CD4-positive, CD25-positive, alpha-beta regulatory T cell (primary cell): ENCODE measurements at places on chromosomes 4 and X.

- DNase-seq = no peak
Measured at GRCh38 chr4:85821688-85822455, 346.9 kb downstream of the ARHGAP24 start.

- no peak for DNase-seq
Measured at GRCh38 chr4:122541996-122542395, 78.9 kb downstream of the IL21 start.

- DNase-seq = no peak
Measured at GRCh38 chr4:6491235-6491634, 18.8 kb upstream of the PPP2R2C start.

GRCh38 chrX:124440695-124441094 lies 94.3 kb downstream of the SH2D1A start:
- no peak for DNase-seq

GRCh38 chr4:174528226-174528625 lies 5.9 kb upstream of the HPGD start:
- DNase-seq = no peak

GRCh38 chr4:34939073-34939472 lies 1305.2 kb downstream of the ARAP2 start:
- DNase-seq = no peak

DNA sequence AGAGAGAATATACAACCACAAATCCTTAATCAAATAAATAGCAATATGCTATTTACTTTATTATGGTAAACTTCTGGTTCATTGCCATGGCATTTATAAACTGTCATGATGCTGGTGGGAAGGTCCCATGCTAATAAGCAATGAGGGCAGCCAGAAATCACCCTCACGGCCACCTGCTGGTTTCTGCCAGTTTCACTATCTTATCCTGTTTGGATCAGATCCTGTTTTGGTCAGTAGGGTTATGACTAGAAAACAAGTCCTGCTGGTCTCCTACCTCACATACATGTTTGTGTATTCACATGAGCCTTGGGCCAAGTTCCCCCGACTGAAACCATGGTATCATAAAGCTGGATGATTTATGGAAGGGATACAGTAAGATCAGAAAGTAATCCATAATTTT lies 28.1 kb downstream of the XAGE5 start:
- DNase-seq = no peak

- no peak for DNase-seq
Measured at GRCh38 chr4:164700471-164700870, 53.5 kb upstream of the SMIM31 start.

DNA sequence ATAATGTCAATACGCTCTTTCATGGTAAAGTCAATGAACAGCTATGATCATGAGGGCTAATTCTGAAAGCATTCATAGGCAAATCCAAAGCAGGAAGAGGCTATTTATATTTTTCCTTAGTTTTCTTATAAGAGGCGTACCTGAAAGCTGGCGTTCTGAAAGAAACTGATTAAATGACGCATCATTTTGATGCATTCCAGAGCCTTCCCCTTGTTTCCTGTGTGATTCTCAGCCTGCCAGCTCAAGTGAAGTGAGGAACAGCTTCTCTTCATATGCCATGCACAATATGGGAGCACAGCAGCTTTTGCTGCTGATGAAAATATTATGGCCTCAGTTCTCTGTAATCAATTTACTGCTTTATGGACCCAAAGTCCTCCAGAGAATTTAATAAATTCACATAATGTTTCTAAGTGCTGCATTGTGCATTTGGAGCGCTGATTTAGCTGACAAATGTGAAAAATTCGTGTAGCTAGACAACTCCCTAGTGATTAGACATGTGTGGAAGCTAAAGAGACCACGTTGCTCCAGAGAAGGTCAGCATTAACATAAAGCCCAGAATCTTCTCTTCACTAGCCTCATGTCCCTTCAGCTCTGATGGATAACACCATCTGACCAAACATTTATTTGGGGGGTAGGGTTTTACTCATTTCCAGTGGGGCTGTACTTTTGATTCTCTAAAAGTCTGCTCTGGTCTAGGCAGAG lies 110.8 kb downstream of the GPAT3 start:
- DNase-seq = no peak

GRCh38 chrX:2283111-2283859 lies 217.5 kb downstream of the DHRSX start:
- DNase-seq = no peak
